ENCODE measurements at places on chromosomes 13 and 19.
A peak's percentile ranks its signal among the peaks of the same experiment; 100 is the strongest.

GRCh38 chr19:41426952-41427646, at the start of gene B3GNT8:
TSS of gene B3GNT8 (minus strand) at chr19:41427374. CDS start at chr19:41426778, 596 bp downstream.
- DNase-seq, result peak; percentile 52

DNA sequence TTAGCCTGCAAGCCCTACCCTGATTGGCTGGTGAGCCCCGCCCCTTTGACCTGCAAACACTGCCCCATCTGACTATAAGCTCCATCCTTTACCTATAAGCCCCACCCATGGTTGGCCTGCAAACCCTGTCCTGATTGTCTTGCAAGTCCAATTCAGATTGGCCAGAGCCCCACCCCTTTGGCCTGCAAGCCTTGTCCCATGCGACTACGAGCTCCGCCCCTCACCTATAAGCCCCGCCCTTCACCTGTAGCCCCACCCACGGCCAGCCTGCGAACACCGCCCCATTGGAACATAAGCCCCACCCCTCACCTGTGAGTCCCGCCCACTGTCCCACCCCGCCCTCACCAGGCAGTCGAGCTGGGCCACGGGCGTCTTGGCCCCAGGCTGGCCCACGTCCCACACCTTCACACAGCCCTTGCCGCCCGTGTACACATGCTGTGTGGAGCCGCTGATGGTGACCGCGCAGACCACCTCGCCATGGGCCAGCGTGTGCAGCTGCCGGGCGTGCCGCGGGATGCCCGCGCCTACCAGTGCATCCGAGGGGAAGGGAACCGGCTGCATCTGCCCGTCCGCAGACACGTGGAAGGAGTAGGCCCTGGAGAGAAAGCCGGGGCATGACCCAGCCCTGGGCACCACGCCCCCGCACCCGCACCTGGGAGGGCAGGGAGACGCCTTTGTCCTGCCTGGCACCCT, 22.9 kb downstream of the TLE2 start:
- no peak for DNase-seq

DNA sequence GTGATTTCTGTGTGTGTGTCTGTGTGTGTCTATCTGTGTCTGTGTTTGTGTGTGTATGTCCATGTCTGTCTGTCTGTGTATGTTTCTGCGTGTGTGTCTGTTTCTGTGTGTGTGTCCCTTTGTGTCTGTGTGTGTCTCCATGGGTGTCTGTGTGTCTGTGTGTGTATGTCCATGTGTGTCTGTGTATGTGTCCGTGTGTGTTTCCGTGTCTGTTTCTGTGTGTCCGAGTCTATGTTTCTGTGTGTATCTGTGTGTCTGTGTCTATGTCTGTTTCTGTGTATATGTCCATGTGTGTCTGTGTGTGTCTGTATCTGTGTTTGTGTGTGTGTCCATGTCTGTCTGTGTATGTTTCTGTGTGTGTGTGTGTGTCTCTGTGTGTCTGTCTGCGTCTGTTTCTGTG, 276.3 kb upstream of the SOX1 start:
- DNase-seq, result no peak

DNA sequence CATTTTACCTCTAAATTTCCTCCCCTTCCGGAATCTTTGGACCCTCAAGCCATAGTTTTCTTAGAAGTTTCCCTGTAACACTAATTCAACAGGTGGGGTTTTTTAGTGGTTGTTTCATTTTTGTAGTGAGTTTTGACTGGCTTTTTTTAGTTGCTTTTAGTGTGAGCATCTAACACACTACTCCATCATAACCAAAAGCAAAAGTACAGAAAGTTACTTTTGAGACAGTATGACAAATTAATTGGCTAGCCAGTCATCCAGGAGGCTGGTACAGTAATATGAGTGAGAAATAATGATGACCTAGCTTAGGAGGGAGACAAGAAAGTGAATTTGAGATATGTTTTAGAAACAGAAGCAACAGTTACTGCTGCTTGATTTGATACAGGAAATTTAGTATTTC, 71.5 kb downstream of the DNAJC15 start:
- DNase-seq, result no peak

- DNase-seq, result no peak
Observed at GRCh38 chr13:112951674-112952371, 17.2 kb upstream of the MCF2L start.

GRCh38 chr19:4217429-4218264, 11.7 kb upstream of the EBI3 start:
- no peak for DNase-seq

DNA sequence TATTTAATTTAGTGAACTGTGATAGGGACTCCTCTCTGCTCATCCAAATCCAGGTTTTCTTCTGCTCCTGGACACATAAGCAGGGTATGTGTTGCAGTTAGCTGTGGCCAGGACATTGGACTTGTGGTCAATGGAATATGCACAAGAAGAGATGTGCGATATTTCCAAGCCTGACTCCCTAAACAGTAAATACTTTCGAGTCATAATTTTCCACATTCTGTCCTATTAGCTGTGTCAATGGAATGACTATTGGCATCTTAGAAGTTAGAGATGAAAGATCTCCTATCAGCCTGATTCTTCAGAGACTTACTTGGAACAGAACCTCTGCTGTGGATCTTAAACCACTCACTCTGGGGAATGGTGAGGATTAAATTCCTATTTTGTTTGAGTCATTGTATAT, 771.0 kb downstream of the EFNB2 start:
- DNase-seq, result no peak

DNA sequence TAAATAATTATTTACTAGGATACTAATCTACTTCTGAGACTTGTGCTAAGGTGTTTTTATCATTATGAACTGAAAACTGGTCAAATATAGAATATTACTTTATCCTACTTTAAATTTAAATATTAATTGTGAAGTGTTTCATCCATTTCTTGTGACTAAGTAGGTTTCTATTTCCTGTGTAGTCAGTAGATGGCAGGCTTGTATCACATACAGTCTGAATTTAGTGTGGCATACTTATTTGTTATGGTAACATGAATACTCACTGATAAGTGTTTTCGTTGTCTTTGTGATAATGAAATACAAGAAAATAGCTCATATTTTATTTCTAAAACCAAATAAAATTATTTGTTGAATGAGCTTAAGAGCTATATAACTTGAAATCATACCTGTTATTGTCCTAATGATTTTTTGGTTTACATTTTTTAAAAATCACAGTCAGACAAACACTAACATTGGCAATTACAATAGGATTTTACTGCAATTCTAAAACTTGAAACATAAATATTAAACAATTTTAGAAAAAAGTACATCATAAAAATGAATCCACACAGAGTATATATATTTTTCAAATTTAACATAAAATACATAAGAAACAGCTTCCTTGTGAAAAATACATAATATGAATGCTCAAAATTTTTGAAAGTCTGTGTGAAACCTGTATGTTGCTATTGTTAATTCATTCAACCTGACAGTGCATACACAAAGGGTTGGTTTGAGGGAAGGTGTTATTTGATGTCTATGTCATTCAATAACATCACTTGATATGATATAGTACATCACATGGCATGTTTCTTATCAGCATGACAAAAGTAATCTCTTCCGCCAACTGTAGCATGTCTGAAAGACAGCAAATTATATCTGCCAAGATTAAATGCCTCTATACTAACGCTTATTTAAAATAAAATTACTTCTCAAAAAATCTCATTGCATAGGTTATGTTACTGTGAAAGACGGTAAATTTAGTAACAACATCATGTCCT, 904.8 kb upstream of the PCDH20 start:
- peak; percentile 58 for DNase-seq

DNA sequence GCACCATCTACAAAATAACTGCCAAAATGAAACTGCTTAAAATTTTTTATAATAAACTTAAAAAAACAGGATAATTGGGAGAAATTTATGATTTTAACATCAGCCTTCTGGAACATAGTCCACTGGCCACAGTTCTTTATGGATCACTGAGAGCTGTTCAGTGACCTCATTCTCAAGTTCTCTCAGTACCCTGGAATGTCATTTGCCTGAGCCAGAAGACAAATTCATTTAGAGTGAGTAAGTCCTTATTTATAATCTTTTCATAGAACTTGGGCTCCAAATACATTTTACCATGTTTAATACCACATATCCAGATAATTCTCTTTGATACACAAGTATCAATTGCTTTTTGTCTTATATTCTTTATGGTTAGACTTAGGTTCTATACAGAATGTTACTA, 87.6 kb downstream of the CAB39L start:
- peak; percentile 93 for DNase-seq

GRCh38 chr19:36128392-36128736, 11.5 kb upstream of the CAPNS1 start:
- DNase-seq, result no peak

DNA sequence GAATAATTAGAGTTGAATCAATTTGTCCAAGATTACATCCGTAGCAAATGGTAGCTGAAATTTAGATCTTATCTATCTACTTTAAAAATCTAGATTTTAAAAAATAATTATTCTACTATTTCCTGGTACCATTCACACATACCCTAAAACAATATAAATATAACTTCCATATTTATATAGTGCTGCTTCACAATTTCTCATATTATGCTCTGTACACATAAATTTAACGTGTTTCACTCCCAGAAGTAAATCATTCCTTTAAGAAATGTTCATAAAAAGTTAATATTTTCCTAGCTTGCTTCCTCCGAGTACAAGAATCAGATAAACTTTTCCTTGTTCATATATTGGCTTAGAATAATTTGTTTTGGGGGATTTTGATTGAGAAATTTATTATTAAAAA, 857.0 kb upstream of the SPRY2 start:
- DNase-seq, result no peak

DNA sequence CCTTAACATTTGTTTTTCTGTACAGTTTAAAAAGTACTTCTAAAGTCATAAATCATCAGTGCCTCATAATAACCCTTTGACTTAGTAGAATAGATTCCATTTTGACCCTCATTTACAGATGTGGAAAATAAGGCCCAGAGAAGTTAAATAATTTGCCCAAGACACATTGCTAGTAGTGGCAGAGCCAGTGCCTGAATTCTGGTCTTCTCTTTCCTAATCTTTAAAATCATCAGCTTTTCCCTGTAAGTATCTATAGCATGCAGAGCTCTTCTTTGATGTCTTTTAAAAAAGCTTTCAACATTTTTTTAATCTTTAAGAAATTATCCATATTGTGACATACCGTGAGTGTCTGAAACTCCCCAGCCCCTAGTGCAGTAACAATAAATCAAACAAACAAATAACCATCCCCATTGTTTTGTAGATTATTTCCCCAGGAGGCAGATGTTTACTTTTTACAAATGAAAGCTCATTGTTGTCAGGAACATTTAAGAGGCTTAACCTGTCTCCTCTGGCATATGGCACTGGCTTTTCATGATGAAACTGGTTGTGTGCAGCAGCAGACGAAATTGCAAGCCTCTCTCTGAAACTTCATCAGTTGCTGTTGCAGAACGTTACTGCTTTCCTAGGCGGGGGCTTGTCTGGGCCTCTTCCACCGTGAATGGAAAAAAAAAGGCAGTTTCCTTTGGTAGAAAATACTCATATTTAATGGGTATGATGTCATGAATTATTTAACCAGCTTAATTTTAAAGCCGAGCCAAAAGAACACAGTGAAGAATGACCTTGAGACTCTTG, 31.7 kb upstream of the PCDH8 start:
- no peak for DNase-seq

- peak; percentile 12 for DNase-seq
Observed at GRCh38 chr19:12664406-12665280, 1.9 kb downstream of the MAN2B1 start.

GRCh38 chr13:81874253-81874652, 1533.3 kb upstream of the SPRY2 start:
- DNase-seq, result no peak

- no peak for DNase-seq
Observed at GRCh38 chr13:110869231-110869804, 45.6 kb downstream of the ANKRD10 start.

DNA sequence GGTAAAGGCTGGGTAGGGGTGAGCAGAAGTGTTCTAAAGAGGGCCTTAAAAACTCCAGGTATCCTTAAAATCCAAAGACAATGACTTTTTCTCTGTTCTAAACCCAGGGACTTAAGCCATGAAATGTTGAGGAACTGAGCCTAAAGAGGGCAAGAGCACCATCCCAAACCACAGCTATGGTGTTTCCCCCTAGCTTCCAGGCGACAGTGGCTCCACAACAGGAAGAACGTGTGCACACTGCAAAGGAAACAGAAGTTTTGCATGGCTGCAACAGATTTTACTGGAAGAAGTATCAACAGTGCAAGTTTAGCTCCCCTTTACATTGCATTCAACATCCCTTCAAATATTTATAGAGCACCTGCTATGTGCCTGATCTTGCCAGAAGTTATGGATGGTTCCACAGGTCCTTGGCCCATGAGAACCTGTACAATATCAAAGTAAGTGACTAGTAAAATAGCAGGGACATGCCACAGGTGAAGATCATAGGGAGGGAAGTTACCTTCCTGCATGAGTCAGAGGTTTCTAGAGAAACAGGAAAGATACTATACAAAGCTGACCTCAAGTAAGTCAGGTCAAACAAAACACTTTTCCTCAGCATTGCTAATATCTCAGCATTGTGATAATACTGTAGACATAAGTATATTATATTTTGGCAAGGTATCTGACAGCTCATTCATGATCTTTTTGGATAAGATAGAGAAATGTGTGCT, 8.4 kb upstream of the KCTD12 start:
- DNase-seq, result no peak

DNA sequence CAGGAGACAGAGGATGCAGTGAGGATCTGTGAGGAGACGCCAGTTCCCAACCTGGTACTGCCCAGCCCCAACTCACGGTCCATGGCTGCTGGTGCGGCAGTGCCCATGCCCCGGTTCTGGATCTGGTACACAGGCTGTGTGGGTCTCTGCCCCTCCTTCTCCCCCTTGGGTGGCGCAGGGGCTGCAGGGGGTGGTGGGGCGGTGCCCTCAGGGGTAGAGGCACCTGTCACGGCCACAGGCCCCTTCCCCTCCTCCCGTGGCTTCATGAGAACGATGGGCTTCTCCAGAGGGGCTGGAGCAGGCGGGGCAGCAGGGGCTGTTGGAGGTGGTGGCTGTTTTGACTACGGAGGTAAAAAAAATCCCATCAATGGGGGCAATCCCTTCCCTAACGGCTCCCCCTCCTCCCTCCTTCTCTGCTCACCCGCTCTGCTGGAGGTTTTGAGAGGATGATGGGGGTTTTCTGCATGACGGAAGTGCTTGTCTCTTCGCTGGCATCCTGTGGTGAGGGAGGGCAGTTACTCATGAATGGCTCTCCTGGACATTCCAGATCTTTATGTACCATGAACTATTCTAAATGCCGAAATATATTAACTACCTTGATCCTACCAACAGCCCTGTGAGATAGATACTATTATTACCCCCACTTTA, 7.1 kb downstream of the SMG9 start:
- DNase-seq, result no peak

Data from cardiac fibroblast (primary cell).